ENCODE measurements at places on chromosomes 13 and 19. TPM values are rescaled to one million over a fixed set of nuclear protein-coding genes. Genes with fewer than 3 reads are reported as not detected.

Gene SIGLEC5
- total RNA-seq = 0.36 TPM

Gene ACER1
- total RNA-seq = not detected

Gene TTYH1
- 2.5 TPM for total RNA-seq

Gene PSG2
- total RNA-seq = not detected

Gene LRG1
- 0.49 TPM for total RNA-seq

Gene SHD
- not detected for total RNA-seq

Gene GSX1
- not detected for total RNA-seq

Gene CLEC4G
- 1.4 TPM for total RNA-seq

Gene CARM1
- 21.4 TPM for total RNA-seq

Data from sigmoid colon (tissue), 7 donors.